ENCODE measurements at places on chromosomes 1 and 21.

DNA sequence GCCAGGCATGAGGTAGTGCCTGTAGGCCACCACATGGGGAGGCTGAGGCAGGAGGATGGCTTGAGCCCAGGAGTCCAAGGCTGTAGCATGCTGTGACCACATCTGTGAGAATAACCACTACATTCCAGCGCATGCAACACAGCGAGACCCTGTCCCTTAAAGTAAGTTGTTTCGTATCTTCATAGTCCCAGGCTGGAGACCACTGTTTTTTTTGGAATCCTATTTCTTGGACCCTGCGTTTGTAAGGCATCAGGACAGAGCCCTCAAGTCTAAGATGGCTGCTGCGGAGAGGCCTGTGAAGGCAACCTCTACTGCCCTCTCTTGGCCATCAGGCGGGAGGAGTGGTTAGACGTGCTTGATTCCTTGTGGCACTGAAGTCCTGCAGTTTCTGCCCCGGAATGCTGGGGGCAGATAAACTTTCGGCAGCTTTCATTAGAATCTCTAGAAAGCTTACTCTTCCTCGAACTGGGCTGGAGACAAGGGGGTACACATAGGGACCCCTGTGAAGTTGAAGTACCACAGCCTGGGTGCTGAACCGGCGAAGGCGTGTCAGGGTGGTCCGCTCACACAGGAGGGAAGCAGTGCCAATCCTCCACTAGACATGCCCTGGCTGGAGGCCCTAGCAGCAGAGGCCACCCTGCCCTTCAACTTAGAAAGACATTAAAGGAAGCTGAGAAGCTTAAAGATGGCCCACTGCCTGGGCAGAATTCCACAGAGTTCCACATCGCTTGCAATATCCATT, 36.6 kb downstream of the RABIF start:
- peak; percentile 9 for DNase-seq

DNA sequence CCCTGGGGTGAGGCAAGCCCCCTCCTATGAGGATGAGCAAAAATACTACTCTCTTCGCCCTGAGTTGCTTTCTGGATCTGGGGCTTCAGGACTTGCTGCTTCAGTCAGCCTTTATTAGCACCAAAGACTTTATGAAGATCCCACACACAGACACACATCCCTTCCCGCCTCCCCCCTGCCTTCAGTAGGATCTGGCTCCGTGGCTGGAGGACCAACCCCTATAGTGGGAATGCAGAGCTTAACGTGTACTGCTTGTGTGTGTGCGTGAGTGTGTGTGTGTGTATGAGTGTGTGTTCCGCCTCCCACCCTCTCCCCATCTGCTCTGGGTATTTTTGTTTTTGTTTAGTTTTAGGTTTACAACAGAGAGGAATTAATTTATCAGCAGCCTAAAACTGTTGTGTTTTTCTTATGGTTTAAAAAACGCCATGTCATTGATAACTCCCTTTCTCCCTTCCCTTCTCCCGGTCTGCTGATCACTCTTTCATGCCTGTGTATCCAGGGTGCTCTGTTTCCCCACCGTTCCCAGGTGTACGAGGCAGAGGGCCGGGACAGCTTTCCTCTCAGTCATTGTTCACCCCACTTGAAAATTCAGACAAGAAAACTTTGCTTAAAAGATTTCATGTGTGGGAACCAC, 27.5 kb upstream of the ZFP69B start:
- DNase-seq = no peak

GRCh38 chr1:208510192-208510952, 266.2 kb upstream of the PLXNA2 start:
- peak; percentile 31 for DNase-seq

DNA sequence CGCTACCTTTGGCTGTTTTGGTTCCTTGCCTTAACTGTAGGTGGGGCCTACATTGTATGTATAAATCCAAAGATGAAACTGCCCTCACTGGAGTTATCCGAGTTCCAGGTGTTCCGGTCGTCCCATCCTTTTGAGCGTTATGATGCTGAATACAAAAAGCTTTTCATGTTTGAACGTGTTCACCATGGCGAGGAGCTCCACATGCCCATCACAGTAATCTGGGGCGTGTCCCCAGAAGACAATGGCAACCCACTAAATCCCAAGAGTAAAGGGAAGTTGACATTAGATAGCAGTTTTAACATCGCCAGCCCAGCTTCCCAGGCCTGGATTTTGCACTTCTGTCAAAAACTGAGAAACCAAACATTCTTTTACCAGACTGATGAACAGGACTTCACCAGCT, 139.5 kb downstream of the TLR5 start:
- no peak for DNase-seq

DNA sequence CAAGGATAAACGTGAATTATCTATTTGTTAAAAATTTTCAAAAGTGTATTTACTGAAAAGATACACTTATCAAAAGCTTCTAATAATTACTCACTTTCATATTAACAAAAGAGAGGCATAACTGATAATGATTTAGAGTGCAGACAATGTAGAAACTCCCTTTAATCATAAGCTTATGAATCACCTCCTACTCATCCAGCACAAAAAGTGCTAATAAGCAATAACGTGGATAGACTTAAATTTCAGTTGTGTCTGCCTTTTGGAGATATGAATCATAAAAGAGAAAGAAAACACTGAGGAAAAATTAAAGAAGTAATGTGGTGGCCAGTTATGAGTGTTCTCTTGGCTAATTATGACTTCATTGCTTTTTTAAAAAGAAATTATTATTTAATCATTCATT, 827.6 kb upstream of the B3GALT2 start:
- no peak for DNase-seq

GRCh38 chr1:21295002-21295401, 4.7 kb upstream of the ECE1 start:
- DNase-seq = no peak

DNA sequence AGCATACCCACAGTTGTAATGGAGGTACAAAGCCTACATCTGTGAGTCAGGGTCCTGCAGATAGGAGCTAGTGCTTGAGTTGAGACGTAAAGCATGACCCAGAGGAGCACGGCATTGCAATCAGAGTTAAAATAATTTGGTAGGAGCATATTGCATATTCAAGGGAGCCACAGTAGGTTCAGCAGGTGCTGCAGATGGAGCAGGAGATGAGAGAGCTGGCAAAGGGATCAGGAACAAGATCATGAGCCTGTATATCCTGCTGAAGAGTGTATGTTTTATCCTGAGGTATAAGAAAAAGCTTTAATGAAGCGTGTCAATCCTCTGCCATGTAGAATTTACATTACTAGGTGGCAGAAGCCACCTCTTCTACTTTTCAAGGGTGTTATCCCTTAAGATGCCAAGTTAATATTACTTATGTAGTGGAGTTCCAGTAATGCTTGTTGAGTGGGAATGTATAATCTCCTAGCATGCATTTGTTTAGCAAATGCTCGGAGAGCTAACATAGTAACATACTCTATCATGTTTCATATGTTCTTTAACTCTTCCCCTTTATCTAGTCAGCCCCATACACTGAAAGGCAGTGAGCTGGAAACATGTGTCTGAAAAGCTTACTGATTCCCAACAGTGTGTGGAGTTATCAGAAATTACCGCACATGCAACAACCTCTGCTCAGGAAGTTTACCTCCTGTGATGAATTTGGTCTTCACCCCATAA, 300.3 kb downstream of the GRIK1 start:
- no peak for DNase-seq

GRCh38 chr1:112716133-112716720, 1.1 kb upstream of the PPM1J start:
- DNase-seq = peak; percentile 62

GRCh38 chr1:63787875-63788274, 14.1 kb downstream of the ROR1 start:
- DNase-seq = no peak

DNA sequence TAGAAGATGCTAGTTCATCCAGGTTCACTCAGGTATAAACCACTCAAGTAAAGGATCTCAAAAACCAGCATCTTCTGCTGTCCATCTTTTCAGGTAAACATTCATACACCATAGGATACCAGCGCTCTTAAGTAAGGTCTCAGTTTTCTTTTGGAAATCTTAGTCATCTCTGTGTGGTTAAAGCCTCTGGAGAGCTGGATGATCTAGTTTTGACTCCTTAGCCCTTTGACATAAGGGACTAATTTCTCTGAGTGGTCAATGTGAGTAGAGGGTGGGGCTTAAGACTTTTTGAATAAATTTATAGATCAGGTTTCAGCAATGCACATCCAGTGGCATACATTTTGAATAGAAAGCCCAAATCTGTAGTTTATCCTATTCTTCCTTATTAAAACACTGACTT, 92.3 kb downstream of the CTH start:
- DNase-seq = no peak

DNA sequence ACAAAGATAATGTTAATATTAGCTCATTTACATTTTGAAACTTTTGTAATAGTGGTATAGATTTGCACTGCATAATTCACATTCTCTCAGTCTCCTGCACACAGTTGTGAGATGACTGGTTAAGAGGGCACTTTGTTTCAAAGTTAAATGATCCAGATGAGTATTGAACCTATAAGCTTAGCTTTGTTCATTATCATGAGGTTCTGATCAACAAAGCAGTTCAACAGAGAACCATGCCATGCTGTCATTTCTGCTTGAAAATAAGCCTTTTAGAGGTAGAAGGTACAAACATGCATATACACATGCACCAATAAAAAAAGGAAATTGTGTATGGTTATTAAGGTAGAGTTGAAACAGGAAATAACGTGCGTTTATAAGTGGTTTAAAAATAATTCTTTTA, 4.8 kb downstream of the RAP1A start:
- no peak for DNase-seq

DNA sequence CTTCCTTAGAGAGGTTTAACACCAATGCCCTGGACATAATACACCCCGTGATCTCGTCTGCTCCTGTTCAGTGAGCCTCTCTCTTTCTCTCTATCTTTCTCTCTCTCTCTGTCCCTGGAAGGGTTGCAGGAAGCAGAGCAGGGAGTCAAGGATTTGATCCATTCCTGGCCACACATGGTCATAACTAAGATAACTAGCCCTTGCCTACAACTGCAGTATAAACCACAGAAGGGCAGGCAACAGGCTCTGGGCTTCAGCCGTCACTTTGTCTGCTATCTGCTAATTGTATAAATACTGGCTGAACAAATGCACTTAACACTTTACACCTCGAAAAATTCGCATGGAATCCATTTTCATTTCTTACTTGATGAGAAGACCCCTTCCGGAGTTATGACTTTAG, 357.5 kb upstream of the RUNX1 start:
- DNase-seq = no peak

- no peak for DNase-seq
Measured at GRCh38 chr21:16187603-16188301, 458.0 kb downstream of the USP25 start.

- DNase-seq = no peak
Measured at GRCh38 chr1:179953974-179954492, 577 bp upstream of the CEP350 start.

DNA sequence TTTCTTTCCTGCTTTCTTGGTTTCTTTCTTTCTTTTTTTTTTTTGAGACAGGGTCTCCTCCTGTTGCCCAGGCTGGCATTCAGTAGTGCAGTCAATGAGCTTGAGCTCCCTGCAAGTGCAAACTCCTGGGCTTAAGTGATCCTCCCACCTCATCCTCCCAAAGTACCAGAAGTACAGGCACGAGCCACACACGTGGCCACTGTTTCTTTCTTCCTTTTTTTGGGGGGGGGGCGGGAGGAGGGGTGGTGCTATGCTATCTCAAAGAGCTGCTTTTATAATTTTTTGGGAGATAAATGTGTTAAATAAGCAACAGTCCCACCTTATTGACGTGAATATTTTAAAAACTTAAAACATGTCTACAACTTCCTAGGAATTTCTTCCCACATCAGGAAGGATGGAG, 42.2 kb downstream of the AK4 start:
- no peak for DNase-seq

- no peak for DNase-seq
Measured at GRCh38 chr1:190177555-190177954, 300.1 kb downstream of the BRINP3 start.
